ENCODE measurements at places on chromosomes 4 and X.

DNA sequence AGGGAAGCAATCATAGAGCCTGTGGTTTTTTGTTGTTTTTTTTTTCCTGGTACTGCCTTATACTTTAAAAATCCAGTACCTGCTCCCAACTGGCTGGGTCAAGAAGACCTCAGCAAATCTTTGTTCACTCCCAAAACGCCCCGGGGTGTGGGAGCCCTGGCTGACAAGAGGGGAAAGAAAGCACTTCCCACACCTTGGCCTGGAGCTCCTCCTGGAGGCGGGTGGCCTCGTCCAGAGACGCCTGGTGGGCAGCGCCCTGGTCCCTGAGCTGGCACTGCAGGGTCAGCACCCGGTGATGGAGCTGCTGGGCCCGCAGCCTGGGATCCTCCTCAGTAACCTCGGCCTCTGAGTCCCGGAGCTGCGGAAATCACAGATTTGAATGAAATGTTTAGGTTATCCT is 38.2 kb downstream of the C4orf50 start:
- no peak for DNase-seq

GRCh38 chr4:146511381-146511780 is 10.4 kb downstream of the SLC10A7 start:
- no peak for DNase-seq

GRCh38 chrX:51496501-51497291 is at the start of gene NUDT11:
TSS of gene NUDT11 (minus strand) at chrX:51496592. CDS start at chrX:51496444, 148 bp downstream.
- no peak for DNase-seq

DNA sequence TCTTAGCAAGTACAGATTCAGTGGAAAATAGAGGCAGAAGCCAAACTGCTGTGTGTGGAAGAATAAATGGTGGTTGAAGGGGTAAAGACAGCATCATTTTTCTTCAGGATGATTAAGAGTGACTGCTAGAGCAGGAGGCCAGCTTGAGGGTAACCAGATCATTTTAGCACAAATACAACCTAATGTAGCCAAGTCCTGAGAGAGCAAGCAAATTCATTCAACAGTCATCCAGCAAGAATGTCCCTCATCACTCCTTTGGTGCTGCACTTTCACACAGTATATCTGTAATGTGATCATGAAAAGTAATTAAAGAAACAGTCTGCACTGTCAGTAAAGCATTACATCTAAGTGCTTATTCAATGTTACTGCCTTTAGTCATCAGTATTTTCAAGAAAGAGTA is 44.8 kb downstream of the NPFFR2 start:
- DNase-seq: no peak

GRCh38 chrX:71182871-71183270 is 38.2 kb downstream of the NLGN3 start:
- DNase-seq: no peak

- DNase-seq: no peak
Measured at GRCh38 chrX:108219949-108220601, 128.5 kb downstream of the ATG4A start.

DNA sequence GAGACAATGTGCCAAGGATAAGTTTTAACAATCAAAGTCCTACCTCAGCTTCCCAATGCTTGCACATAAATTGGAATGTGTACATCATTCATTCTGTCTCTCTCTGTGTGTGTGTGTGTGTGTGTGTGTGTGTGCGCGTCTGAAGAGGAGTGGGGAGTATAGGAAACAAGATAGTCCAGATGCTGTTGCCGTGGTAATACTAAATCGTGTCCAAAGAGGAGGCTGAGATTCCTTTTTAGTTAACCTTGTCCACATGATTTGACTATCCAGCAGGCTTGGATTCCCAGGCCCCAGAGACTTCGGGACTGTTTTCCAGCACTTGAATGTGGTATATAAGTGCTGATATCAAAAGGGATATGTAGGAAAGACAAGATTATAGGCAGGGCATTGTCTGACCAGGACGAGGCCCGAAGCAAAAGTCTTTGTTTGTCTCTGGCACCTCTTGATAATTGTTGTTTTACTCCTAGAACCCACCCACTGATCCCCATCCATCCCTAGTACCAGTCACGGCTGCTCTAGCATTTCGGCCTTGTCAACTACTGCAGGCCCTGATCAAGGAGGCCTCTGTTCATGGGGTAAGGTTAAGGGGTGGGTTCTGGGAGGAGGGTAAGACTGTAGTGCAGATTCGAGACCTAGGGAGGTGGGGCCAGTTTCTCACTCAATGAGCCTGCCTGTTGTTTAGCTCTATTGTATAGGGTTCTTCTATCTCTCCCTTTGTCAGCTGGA is 3.9 kb downstream of the PLP1 start:
- no peak for DNase-seq

Data from AG09309 (cell line).